ENCODE measurements at places on chromosomes 1 and 21.
A peak's percentile ranks its signal among the peaks of the same experiment; 100 is the strongest.

GRCh38 chr1:74697832-74698231 lies 24.2 kb upstream of the ERICH3 start:
- DNase-seq, result no peak

GRCh38 chr1:80989455-80989854 lies 811.3 kb upstream of the ADGRL2 start:
- no peak for DNase-seq

- DNase-seq, result peak; percentile 90
These were observed 15.6 kb upstream of the HJV start for GRCh38 chr1:146036965-146037646.

DNA sequence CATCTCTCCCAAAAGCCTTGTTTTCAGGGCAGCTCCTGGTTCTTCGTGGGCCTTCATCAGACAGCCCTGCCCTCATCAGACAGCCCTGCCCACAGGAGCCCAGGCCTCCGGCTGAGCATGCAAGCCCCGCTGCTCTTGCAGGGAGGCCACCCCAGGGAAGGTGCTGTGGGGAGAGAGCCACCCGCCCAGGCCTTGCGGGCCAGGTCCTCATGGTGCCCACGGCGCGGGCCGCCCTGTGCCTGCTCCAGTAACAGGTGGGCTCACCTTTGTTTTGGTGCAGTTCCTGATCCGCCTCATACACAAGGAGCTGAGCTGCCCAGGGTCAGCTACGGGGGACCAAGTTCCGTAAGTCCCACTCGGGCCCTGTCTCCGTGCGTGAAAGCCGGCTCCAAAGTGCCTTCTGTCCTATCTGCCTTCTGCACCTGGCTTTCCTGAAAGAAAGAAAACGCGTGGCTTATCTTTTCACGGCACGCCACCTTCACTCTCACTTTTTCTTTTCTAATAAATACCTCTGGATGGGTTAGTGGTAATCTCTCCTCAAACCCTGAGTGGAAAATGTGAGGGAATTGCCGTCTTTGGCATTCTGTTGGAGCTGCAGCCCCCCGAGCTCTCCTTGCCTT lies 65.9 kb downstream of the SLC37A1 start:
- DNase-seq, result no peak

- no peak for DNase-seq
These were observed 53.1 kb upstream of the PTCH2 start for GRCh38 chr1:44895919-44896734.

DNA sequence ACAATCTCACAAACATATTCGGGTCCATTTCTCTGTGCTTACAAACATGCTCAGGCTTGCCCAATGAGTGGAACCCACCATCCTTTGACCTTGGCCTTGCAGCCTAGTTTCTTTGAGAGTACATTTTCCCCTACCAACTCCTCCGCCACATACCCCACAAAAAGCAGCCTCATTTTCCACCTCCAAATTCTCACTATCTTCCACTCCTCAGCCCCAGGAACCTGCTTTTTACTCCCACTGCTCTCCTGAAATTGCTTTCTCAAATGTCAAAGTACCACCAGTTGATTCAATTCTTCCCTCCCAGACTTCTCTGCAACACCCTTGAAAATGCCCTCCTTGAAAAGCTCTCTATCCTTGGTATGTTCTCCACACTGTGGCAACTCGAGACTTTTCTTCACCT lies 103.8 kb downstream of the RUNX1 start:
- DNase-seq, result no peak

GRCh38 chr1:240693036-240693435 lies 81.1 kb upstream of the GREM2 start:
- no peak for DNase-seq

- DNase-seq, result no peak
These were observed 163.4 kb upstream of the USP24 start for GRCh38 chr1:55378582-55378981.

- DNase-seq, result no peak
These were observed 6.2 kb upstream of the POFUT2 start for GRCh38 chr21:45293726-45294401.

DNA sequence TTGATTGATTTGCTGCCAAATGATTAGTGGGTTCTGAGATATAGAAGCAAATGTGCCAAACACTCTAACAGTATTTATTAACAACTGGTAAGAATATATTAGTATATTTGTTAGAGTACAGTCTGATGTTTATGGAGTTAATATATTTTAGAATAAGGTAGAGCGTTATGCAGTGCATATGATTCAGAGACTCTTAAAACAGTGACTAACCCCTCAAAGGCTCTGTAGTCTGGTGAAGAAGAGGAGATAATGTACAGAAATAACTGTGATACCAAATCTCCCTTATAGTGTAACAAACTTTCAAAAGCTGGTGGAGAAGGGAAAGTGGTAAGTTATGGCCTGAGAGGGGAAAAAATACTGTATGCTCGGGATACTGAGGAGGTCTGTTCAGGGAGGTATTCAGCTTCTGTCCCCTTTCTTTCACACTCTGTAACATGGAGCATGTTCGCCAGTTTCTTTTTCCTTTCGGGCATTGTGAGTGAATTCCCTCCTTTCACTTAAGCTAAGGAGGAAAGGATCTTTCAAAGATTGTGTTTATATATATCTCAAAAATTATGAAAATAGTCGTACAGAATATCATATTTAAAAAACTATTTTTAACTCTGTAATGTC lies 121.2 kb downstream of the ADGRL2 start:
- DNase-seq, result no peak

GRCh38 chr1:112710586-112710985 lies 3.7 kb upstream of the RHOC start:
- DNase-seq, result no peak

DNA sequence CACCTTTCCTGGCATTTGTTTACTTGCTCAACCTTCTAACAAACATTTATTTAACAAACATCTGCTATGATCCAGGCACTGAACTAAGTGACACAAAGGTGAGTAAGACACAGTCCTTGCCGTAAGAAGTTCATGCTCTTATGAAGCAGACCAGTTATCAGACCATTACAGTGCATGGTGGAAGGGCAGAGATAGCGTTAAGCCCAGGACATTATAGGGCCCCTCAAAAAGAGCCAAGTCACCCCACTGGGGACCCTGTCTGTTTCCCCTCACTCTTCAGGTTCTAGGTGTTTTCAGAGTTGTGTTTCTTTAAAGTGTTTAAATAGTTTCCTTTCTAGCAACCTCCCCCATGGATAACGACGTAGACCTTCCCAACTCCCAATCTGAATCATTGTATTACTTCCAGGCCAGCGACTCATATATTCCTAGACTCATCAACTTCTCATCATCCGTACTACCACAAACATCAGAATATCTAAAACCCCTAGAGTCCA lies 39.3 kb downstream of the TCP10L start:
- DNase-seq, result no peak

DNA sequence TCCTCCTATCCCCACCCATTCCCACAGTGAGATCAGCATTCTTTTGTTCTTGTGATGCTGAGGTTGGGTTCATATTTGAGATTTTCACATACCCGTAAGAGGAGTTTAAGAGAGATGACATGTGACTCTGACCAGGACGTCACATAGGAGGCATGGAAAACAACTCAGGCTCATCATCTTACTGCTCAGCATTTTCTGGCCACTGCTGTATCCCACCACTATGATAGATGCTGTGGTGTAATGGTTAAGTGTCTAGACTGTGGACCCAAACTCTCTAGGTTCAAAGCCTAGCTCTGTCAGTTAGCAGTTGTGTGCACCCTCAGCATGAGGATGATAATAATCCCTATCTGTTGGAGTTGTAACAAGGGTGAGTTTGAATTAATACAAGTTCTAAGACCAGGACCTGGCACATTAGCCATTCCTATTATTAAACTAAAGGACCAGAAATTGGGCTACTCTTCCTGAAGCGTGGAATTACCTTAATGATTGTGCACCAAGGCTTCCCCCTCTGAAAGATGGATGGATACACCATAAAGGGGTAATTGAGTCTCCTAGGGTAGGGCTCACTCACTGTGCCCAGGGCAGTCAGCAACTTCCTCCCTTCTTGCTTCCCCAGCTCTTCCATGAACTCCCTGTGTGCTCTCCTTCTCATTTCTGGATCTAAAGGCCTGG lies 40.9 kb downstream of the LGR6 start:
- peak; percentile 37 for DNase-seq

DNA sequence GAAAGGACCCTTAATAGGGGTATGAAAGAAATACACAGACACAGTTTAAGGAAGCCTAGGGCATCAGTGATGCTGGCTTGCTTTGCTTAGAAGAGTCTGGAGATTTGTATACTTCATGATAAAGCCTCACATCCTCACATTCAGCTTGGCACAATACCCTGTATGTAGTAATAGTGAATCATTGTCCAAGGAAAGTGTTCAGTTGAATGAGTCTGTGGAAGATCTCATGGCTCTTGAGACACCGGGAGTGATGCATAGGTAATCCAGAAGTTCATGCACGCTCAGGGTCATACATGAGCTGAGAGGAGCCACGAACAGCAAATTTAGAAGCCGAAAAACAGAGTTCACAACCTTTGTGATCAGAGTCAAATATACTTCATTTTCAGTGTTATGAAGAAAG lies 537.2 kb upstream of the TMPRSS15 start:
- DNase-seq, result no peak

- no peak for DNase-seq
These were observed 57.1 kb upstream of the KAZN start for GRCh38 chr1:14541348-14541747.

- DNase-seq, result no peak
These were observed 83.7 kb upstream of the KAZN start for GRCh38 chr1:14514739-14515138.

DNA sequence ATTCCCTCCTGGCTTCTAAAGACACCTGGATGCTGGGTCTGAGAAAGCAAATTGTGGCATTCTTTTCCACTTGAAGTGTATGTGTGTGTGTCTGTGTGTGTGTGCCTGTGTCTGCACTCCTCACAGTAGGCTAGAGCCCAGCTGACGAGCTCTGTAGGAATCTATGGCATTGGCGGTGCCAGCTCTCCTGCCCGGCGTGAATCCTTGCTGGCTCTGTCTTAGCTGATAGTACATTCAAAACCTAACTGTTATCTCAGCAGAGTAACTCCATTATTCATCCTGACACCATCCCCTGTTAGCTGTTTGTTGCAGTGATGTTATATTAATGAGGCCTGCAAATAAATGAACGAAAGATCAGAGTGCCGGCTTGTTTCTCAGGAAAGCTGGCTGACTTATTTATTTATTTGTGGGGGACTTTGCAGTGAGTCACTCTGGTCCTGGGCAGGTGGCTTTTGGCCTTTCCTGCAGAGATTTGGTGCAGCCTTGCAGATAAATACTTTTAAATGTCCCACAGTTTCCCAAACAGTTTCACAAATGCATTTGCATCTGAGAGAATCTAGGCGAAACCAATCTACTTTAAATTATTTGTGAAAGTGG lies 160.6 kb upstream of the CD34 start:
- DNase-seq, result no peak

DNA sequence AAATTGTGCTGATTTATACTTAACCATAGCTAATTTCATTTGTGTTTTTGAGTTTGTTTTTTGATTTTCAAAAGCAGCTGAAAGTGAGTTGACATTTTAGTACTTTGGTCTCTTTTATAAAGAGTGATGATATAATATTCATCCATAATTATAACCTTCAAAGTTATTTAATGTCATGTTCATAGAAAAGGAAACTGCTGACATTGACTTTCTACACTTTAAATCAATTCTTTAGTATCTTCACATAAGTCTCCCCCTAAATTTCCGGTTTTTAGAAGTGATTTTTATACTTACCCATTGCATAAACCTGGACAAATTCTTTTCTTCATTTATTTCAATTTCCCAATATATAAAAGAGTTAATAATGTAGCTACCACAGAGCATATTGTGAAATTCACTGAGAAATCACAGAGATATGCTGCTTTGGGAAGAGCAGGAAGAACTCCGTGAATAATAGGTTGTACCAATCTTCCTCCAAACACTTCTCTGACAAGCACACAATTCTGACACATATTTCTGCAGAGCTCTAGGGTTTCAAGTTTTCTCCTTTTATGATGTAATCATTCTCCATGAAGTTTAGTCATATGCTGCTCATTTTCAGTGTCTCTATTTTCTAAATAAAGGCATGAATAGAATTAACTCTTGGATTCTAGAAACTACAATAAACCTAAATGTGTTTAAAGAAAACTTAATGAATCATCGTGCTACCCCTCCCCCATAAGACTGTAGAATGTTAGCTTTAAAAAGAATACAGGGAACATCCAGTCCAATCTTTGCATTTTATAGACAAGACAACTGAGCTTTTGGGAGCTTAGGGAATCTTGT lies 25.6 kb upstream of the CDC42BPA start:
- DNase-seq, result peak; percentile 64

- peak; percentile 57 for DNase-seq
These were observed 37.3 kb downstream of the PLEKHO1 start for GRCh38 chr1:150186789-150187559.

GRCh38 chr1:78511334-78511733 lies 20.6 kb downstream of the PTGFR start:
- DNase-seq, result no peak

DNA sequence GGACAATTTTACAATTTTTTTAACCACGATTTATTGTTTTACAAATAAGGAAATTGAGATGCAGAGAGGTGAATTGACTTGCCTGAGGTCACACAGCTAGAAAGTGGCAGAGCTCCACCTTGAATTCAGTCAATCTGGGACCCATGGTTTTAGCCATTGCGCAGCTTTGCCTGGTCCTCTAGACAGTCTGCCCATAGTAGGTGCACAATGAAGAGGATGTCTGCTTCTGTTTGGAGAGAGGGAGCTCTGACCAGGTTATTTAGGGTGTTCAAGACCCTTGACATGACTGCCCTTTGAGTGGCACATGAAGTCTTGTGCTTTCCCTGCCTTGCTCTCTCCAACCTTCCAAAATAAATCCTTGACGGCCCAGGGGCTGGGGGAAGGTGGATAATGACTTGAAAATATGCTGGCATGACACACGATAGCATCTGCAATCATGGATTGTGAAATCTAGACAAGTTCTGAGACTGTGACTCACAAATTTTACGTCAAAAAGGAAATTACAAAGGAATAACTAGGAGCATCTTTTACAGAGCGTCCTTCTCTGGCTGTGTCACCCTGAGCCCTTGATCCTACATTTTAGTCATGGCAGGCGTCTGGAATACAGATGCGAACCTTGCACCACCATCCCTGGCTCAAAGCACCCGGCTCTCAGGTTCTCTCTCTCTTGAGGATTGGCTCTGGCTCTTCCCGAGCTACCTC lies 26.2 kb upstream of the ID3 start:
- peak; percentile 78 for DNase-seq

DNA sequence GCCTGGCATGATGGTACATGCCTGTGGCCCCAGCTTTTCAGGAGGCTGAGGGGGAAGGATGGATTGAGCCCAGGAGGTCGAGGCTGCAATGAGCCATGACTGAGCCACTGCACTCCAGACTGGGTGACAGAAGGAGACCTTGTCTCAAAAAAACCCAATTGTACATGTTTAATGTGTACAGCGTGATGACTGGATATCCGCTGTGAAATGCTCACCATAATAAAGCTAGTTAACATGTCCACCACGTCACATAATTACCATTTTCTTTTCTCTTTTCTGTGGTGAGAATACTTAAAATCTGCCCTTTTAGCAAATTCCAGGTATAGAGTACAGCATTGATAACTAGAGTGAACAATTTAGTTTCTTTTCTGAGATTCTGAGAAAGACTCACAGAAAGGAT lies 24.0 kb downstream of the TMPRSS2 start:
- no peak for DNase-seq

DNA sequence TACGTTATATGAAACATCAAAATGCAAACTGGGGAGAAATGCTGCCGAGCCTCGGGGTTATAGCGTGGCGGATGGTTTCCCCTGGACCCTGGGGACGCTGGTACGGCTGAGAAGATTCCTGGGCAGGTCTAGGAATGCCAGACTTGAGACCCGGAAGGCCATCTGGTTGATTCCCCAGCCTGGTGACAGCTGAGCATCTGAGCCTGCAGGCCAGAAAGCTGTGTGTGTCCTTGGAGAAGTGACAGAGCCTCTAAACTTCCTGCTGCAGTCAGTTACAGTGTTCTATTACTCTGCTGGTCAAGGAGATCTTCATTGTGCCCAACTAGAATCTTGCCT lies 2.3 kb downstream of the VASH2 start:
- peak; percentile 96 for DNase-seq
